ENCODE measurements at places on chromosomes 4 and X.

- no peak for DNase-seq
Observed at GRCh38 chr4:167232805-167233684, 1.2 kb downstream of the SPOCK3 start.

GRCh38 chrX:130251671-130252070 is 17.0 kb downstream of the ZNF280C start:
- no peak for DNase-seq

DNA sequence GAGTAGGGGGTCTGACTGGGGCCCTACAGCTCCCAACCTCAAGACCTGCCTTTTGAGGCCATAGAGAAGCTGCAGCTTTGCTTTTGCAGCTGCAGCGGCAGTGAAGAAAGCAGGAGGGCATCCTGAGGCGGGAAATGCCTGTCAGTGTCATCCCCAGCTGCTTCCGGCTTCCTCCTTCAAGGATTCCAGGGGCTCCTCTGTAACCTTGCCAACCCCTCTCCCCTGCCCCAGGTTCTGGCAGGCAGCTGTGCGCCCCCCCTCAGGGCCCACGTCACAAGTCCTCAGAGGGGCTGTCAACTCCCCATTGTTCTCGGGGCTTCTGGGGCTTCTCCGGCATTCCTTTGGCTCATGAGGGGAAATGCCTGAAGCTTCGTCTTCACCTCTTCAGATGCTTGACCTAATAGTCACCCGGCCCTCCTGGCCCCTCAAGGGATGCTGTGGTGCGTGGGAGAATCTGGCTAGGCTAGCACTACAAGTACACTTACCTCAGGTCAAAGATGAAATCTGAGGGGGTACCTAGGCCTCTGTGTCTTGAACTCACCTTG is 31.9 kb downstream of the APLN start:
- DNase-seq, result no peak

- DNase-seq, result no peak
Observed at GRCh38 chrX:24305905-24306304, 8.0 kb downstream of the SUPT20HL2 start.

GRCh38 chr4:85777908-85778631 is 303.1 kb downstream of the ARHGAP24 start:
- DNase-seq, result no peak

DNA sequence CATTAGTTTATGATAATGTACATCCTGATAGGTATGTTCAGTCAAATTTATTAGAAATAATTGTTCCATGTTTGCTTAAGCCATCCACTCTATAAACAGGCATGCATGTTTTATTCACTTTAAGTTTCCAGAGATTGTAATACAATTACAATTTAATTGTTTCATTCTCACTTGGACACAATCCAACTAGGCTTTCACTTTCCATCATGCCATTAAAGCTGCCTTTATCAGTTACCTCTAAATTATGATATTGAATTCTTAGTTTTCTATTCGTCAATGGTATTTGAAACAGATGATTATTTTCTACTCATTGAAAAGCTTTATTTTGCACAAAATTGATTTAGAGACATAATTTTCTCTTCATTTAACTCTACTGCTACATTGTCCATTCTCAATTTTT is 1196.3 kb downstream of the RAPGEF2 start:
- no peak for DNase-seq

DNA sequence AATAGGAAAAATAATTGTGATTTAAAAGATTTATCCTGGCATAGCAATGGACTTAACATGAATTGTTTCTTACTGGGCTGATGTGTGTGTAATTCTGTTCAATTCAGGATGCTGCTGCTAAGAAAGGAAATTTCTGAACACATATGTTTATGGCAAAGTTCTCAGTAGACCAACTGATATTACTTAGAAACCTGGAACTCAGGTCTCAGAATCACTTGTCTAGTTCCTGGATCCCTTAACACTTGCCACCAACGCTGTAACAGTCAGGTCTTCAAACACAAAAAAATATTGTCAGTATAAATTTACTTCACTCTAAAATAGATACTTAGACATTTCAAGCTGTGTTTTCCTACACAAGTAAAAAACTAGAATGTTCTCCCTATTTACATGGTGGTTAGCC is 5.5 kb downstream of the CASP3 start:
- no peak for DNase-seq

DNA sequence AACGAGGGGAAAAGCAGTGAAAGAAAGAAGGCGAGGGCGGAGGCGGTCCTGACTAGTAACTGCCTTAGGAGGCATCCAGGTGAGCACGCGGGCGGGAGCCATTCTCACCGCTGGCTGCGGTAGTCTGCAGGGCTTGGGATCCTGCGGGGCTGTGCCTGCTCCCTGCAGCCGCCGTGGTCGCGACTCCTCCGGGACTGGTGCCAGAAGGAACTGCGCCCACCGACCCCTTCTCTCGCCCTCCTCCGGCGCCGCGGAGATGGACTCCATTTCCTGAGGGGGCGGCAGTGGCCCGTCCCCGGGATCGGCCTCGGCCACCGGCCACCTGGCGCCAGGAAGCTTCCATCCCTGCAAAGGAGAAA is 543 bp downstream of the NFXL1 start:
- DNase-seq, result no peak

Measured in NCI-H1930 (cell line).